NCI-H82 (cell line): ENCODE measurements at places on chromosomes 5 and 9.

DNA sequence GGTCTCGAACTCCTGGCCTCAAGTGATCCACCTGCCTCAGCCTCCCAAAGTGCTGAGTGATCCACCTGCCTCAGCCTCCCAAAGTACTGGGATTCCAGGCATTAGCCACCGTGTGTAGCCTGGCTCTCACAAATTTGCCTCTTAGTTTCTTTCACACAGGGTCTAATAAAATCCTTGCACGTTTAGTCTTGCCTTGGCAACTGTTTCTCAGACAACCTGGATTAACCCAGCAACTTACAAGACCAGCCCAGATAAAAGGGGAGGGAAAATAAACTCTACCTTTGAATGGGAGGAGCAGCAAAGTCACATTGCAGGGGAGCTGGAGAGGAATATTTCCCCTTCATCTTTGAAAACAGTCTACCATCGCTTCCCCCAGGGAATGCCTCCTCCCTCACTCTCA lies 29.3 kb upstream of the GNA14 start:
- DNase-seq: no peak

GRCh38 chr5:122165559-122166078 lies 36.3 kb downstream of the ZNF474 start:
- no peak for DNase-seq

- DNase-seq: no peak
Observed at GRCh38 chr5:14347522-14347921, 204.4 kb downstream of the TRIO start.

- DNase-seq: no peak
Observed at GRCh38 chr5:151281001-151281639, 22.4 kb downstream of the SLC36A3 start.

- no peak for DNase-seq
Observed at GRCh38 chr5:152051499-152052454, 127.1 kb upstream of the GLRA1 start.

DNA sequence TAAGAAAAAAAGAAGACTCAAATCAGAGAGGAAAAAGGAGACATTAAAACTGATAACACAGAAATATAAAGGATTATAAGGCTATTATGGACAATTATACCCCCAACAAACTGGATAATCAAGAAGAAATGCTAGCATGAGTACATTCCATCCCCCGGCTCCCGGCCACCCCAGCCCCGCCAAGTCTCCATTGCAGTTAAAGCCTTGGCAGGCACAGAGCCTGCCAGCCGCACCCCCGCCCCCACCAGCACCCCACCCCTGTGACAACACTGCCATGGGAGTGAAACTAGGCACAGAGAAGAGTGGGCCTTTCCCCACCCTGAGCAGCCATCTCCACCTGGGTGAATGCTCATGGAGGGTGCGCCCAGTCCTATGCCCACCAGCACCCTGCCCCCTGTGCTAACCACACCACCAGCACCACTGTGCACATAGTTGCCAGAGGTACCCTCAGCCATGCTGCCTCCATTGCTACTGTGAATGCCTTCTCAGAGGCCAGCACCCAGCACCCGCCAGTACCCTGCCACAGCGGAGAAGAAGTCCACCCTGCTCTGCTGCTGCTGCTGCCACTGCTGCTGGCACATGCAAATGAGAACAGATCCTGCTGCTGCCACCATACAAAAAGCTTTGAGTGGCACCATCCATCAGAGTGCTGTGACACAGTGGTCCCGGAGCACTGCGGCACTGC lies 117.0 kb downstream of the CSNK1G3 start:
- DNase-seq: no peak

- no peak for DNase-seq
Observed at GRCh38 chr9:136624184-136624951, 38.3 kb upstream of the EGFL7 start.

DNA sequence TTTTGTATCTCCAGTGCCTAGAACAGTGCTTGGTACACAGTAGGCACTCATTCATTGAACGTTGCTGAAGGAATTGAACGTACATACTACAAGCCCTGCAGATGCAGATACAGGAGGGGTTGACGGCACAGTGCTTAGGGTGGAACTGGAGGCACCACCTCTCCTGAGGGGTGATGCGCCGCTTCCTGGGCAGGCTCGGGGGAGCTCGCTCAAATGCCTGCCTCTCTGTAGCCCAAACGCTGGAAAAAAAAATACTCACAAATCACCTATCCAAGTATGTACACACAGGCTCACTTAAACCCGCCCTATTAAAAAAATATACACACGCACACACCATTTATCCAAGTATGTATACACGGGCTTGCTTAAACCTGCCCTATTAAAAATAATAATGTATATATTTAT lies 536 bp upstream of the COMMD10 start:
- DNase-seq: peak; percentile 39

GRCh38 chr5:165333623-165334022 lies 1828.2 kb downstream of the MAT2B start:
- no peak for DNase-seq
